Mesenteric fat pad (tissue), 1 donor: ENCODE measurements at places on chromosomes 1 and 21. TPM values are rescaled to one million over a fixed set of nuclear protein-coding genes. Genes with fewer than 3 reads are reported as not detected.

GRCh38 chr1:80509965-80510522 lies 1290.7 kb upstream of the ADGRL2 start:
- no peak for DNase-seq

- peak; percentile 72 for DNase-seq
These were observed 147.5 kb downstream of the TRABD2B start for GRCh38 chr1:47849591-47850261.

DNA sequence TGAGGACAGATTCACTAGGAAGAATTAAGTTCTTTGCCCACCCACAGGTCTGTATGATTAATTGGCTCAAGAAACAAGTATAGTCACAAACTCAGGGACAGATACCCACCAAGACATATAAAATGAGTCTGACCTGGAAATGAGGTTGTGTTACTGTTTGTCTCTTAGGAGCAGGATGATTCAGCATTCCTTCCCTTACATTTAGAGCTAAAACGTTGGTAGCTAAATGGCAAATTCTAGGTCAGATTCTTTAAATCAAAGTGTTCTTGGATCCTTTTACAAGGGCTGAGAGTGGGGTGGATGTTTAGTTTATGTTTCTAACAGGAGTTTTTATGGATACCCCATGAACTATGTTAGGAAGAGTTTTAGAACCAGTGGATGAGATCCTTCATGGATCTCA lies 4.7 kb downstream of the RIMKLA start:
- no peak for DNase-seq

- no peak for DNase-seq
These were observed 462.7 kb downstream of the CAMTA1 start for GRCh38 chr1:7247791-7248548.

The ZYG11A gene
- 0.06 TPM for total RNA-seq

The PLCH2 gene
- total RNA-seq = 0.55 TPM

DNA sequence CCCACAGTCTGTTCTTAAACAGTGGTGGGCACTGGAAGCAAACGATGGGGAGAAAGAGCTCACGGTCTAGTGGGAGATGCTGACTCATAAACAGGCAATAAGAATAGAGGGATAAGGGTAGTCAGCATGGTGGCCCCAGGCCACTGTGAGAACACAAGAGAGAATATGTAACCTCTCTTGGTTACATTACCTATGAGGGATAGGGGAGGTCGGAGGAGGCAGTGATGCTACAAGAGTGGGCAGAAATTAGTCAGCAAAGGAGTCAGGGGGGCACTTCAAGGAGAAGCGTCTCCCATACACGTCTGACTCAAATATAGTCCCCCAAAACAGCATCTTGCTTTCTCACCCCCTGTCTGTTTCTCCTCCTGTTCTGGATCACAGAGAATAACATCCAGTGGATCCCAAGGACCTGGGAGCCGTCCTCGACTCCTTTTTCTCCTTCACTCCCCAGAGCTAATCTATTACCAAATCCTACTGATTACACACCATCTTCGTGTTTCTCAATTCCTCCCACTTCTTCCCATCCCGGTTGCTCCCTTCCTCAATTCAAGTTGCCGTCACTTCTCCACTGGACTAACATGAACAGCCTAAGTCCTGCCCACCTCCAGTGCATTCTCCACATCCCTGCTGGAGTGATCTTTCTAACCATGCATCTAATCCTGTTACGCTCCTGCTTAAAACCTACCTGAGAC lies 2.1 kb downstream of the SLAMF8 start:
- DNase-seq = no peak

DNA sequence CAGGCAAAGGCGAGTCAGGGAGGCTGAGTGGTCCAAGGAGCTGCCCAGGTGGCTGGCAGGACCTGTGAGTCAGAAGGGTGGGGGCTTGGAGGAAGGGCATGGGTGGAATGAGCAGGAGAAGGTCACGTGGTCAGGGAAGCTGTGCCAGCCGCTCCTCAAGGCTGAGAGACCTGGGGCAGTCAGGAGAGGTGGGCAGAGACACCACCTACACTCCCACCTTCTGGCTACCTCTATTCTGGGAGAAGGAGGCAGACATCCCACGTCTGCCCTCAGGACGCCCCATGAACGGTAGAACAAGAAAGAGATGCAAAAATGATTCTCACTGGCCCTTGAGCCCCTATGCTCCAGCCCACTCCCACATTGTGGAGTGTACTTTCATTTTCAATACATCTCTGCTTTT lies 151.8 kb upstream of the RAB4A start:
- no peak for DNase-seq

The CRYAA gene
- not detected for total RNA-seq

- DNase-seq = no peak
These were observed 64.7 kb downstream of the GORAB start for GRCh38 chr1:170596701-170597100.

DNA sequence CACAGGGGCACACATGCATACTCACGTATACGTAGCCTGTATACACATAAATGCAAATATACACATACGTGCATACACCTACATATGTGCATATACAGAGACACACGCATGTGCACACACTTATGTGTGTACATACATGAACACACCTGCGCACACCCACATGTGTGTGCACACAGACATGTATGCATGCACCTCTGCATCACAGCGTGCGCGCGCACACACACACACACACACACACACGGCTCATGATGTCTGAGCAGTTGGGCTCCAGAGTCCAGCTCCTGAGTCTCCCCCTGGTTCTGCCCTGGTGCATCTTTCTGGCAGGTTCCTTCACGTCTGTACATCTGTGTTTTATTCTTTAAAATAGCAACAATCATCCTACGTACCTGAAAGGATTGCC lies 600.5 kb downstream of the NPHP4 start:
- DNase-seq = no peak

The C1orf105 gene
- not detected for total RNA-seq

DNA sequence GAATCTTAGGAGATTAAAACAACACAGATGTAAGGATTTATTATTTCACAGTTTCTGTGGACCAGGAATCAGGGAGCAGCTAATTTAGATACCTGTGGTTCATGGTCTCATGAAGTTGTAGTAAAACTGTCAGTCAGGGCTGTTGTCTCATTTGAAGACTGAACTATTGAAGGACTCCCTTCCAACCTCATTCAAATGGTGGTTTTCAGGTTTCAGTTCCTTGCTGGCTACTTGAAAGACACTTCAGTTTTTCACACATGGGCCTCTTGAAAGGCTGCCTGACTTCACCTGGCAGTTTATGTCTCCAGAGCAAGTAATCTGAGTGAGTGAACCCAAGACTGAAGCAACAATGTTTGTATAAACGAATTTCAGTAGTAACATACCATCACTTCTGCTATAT lies 915.9 kb downstream of the PLA2G4A start:
- no peak for DNase-seq

The MASP2 gene
- total RNA-seq = not detected

- DNase-seq = no peak
These were observed 51.6 kb downstream of the SLC30A10 start for GRCh38 chr1:219876798-219877209.

The DAB1 gene
- total RNA-seq = 1.9 TPM

The NTNG1 gene
- total RNA-seq = not detected

DNA sequence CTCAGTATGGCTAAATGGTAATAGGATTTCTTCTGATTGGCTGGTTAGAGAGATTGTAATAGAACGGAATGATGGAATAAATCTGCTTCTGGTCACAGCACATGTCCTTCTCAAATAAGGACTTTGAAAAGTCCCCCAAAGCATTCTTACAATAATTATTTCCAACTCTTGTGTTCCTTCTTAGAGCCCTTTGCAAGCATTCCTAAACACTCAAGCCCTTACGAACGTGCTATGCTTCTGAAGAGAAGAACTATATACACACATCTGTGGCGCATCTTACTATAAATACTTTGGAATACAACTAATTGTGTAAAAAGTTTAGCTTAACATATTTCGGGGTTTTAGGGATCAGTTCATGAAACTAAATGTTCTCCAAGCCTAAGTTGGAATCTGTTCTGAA lies 25.6 kb downstream of the CLIC4 start:
- no peak for DNase-seq

DNA sequence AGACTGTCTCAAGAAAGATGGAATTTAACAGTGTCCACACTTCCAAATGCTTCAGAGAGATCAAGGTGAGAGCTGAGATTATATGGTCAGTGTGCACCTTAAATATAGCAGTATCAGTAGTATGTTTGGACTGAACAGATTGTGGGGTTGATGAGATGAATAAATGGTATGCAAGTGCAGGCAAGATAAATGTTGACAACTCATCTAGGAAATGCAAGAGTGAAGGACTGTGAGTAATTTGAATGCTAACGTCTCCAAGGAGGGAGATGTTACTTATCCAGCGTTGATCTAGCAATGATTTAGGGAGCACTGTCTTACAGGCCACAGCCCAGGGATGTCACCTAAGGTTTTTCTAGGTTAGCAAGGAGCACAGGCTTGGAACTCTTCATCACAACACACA lies 170.7 kb upstream of the GALNT2 start:
- no peak for DNase-seq
